Activated CD4-positive, alpha-beta memory T cell treated with anti-CD3 and anti-CD28 coated beads, Interleukin-2, amount 10 ng/mL, durations not matched to agents 7 days and 5 days (primary cell): ENCODE measurements at places on chromosomes 16 and 17. TPM values are rescaled to one million over a fixed set of nuclear protein-coding genes. Genes with fewer than 3 reads are reported as not detected.

The RNU2-1 gene
- total RNA-seq = 6,842 TPM

The LGALS9 gene
- 240 TPM for total RNA-seq

The SLC5A11 gene
- not detected for total RNA-seq

The KRTAP4-4 gene
- total RNA-seq = not detected

The CACNG5 gene
- total RNA-seq = not detected

The ERI2 gene
- total RNA-seq = 12.4 TPM

GRCh38 chr17:7132511-7133094, 18.0 kb upstream of the ASGR2 start:
- H3K27me3 ChIP-seq = peaks cover 15% of the 10 kb centered on the region
- DNase-seq = peak; percentile 43
- H3K27ac ChIP-seq = peak overlapping the region; percentile 69
- no peaks in the 10 kb centered on the region for H3K36me3 ChIP-seq
- peaks cover 20% of the 10 kb centered on the region for H3K4me1 ChIP-seq
- no peak overlapping the region for H3K4me3 ChIP-seq

DNA sequence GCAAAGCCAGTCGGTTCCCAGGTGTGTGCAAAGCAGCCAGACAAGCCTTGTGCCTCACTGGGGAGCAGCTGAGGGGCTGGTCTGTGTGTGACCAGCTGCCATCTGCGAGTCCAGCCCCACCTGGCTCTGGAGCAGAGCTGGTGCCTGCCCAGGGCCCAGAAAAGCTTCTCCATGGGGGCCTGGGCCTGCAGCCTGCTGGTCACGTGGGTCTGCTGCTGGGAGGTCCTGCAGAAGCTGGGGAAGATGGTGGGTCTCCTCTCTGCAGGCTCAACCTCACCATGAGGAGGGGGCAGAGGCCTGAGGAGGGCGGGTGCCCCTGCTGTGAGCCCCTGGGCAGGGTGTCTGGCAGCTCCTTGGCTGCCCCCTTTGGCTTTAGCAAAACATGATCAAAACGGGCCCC, 71.9 kb downstream of the ENGASE start:
- no peaks in the 10 kb centered on the region for H3K4me1 ChIP-seq
- no peak overlapping the region for H3K27ac ChIP-seq
- no peak overlapping the region for H3K4me3 ChIP-seq
- H3K36me3 ChIP-seq = no peaks in the 10 kb centered on the region

DNA sequence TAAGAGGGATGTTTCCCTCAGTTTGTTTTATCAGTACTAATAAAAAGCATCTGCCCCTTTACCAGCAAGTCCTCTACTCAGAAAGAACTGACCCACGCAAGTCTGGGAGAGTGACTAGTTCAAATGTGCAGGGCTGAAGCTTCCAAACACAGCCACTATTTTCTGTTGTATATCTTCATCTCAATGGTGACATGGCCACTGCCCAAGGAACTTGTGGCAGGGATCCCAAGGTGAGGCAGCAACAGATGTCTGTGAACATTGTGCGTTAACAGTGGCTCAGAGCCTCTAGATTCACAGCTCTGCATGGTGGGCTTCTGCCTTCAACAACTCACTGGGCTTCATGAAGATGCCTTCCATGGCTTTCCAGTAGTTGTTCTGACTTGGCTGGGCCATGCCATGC, 3.7 kb upstream of the BLTP2 start:
- DNase-seq = no peak
- H3K4me3 ChIP-seq = no peak overlapping the region
- no peaks in the 10 kb centered on the region for H3K27me3 ChIP-seq
- no peak overlapping the region for H3K27ac ChIP-seq
- peaks cover 50% of the 10 kb centered on the region for H3K36me3 ChIP-seq

DNA sequence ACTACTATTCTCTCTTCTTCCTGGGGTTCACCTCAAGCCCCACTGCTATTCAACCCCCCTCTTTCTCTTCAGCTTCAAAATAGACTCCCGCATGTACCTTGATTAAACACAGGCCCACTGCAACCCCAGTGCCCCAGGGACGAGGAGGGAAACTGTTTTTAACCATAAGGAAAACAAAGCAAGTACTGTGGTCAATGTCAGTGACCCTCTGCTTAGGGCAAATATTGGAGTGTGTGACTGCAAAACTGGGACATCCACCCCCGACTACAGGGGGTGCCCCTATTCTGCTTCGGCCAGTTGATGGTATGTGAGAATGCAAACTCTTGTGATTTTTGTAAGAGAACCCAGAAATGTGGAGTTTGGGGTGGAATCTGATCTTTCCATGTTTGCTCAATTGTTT, 9.5 kb upstream of the PNPO start:
- no peak overlapping the region for H3K4me3 ChIP-seq
- H3K4me1 ChIP-seq = peaks cover 7% of the 10 kb centered on the region
- no peaks in the 10 kb centered on the region for H3K27me3 ChIP-seq
- no peak overlapping the region for H3K27ac ChIP-seq
- DNase-seq = no peak
- H3K36me3 ChIP-seq = peaks cover 31% of the 10 kb centered on the region

GRCh38 chr17:49067163-49067562, 65.4 kb upstream of the B4GALNT2 start:
- H3K27me3 ChIP-seq = peaks cover 3% of the 10 kb centered on the region
- no peak overlapping the region for H3K4me3 ChIP-seq
- no peak overlapping the region for H3K27ac ChIP-seq
- no peaks in the 10 kb centered on the region for H3K4me1 ChIP-seq
- no peaks in the 10 kb centered on the region for H3K36me3 ChIP-seq

DNA sequence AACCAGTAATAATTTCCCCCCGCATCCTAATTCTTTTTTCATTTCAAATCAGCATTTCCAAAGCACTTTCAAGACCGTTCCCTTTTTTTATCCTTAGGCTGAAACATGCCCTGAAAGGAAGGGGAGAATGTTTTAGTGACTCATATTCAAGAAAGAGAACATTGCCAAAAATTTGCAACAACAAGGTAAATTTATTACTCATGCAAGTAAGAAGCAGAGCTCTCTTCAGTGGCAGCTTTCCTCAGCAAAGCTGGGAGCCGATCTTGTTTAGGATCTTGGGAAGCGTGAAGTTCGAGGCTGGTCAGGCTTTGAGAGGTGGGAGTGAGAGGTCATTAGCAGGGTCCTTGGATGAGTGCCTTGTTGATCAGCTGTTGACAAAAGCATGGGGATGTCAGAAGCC, 129.5 kb downstream of the PRKCA start:
- H3K4me3 ChIP-seq = no peak overlapping the region
- H3K36me3 ChIP-seq = no peaks in the 10 kb centered on the region
- H3K27ac ChIP-seq = no peak overlapping the region
- DNase-seq = no peak
- no peaks in the 10 kb centered on the region for H3K27me3 ChIP-seq

GRCh38 chr17:72982680-72983079, 109.8 kb downstream of the SLC39A11 start:
- peaks cover 10% of the 10 kb centered on the region for H3K4me1 ChIP-seq
- no peaks in the 10 kb centered on the region for H3K36me3 ChIP-seq
- no peak overlapping the region for H3K27ac ChIP-seq
- DNase-seq = no peak
- H3K27me3 ChIP-seq = no peaks in the 10 kb centered on the region
- H3K4me3 ChIP-seq = no peak overlapping the region

DNA sequence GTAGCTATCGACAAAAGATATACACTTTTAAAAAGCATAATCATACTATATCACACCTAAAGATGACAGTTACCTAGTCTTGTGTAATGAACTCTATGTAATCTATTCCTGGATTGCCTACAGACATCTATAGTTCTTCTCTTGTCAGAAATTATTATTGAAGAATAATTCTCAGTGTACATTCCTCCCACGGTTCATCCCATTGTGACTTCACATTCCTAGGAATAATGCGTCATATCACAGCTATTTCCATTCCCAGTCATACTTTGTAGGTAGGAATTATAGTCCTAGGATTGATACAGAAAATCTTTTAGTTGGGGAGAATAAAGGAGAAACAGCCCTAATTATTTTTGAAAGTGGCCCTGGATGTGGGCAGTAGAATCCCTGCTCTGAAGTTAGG, 44.0 kb upstream of the ABCC11 start:
- peaks cover 7% of the 10 kb centered on the region for H3K4me1 ChIP-seq
- no peak overlapping the region for H3K27ac ChIP-seq
- no peaks in the 10 kb centered on the region for H3K27me3 ChIP-seq
- H3K36me3 ChIP-seq = peaks cover 47% of the 10 kb centered on the region
- no peak for DNase-seq

DNA sequence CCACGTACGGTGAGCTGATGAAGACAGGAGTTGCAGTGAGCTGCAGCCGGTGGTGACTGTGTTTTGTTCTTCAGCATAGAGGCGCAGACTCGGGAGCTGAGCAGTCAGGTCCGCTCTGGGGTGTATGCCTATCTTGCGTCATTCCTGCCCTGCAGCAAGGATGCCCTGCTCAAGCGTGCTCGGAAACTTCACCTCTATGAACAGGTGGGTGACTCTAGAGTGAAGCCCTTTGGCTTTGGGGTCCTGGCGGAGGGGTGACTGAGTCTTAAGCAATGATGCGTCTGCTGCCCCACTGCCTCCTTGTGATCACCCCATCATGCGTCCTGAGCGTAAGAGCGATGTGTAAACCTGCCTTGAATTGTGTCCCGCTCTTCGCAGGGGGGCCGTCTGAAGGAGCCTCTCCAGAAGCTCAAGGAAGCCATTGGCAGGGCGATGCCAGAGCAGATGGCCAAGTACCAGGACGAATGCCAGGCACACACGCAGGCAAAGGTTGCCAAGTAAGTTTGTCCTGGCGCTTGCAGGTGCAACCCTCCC, 22.9 kb downstream of the UBN1 start:
- no peak for DNase-seq
- H3K27ac ChIP-seq = no peak overlapping the region
- peaks cover 10% of the 10 kb centered on the region for H3K4me1 ChIP-seq
- no peak overlapping the region for H3K4me3 ChIP-seq
- peaks cover 59% of the 10 kb centered on the region for H3K36me3 ChIP-seq
- no peaks in the 10 kb centered on the region for H3K27me3 ChIP-seq

- no peak overlapping the region for H3K27ac ChIP-seq
- peaks cover 7% of the 10 kb centered on the region for H3K4me1 ChIP-seq
- no peak overlapping the region for H3K4me3 ChIP-seq
These were observed 86.6 kb upstream of the NETO2 start for GRCh38 chr16:47230296-47230695.

- H3K36me3 ChIP-seq = peaks cover 25% of the 10 kb centered on the region
- H3K27ac ChIP-seq = peak overlapping the region; percentile 53
- H3K27me3 ChIP-seq = no peaks in the 10 kb centered on the region
- DNase-seq = no peak
- H3K4me3 ChIP-seq = no peak overlapping the region
These were observed 53.9 kb downstream of the USP10 start for GRCh38 chr16:84753412-84754326.

GRCh38 chr16:30354423-30355143, 525 bp downstream of the CD2BP2 start:
- peak overlapping the region; percentile 93 for H3K27ac ChIP-seq
- no peaks in the 10 kb centered on the region for H3K27me3 ChIP-seq
- peak overlapping the region; percentile 90 for H3K4me3 ChIP-seq
- peaks cover 73% of the 10 kb centered on the region for H3K4me1 ChIP-seq
- peaks cover 73% of the 10 kb centered on the region for H3K36me3 ChIP-seq
- no peak for DNase-seq

DNA sequence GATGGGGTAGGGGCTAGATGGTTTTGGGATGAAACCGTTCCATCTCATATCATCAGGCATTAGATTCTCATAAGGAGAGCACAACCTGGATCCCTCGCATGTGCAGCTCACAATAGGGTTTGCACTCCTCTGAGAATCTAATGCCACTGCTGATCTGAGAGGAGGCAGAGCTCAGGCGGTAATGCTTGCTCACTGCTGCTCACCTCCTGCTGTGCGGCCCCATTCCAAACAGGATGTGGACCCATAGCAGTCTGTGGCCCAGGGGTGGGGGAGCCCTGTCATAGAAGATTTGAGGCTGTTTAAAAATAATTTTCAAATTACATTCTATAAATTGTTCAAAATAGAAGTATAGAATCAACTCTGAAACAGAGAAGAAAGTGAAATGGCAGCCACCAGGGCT, 50.8 kb downstream of the PHKB start:
- no peak overlapping the region for H3K4me3 ChIP-seq
- no peak overlapping the region for H3K27ac ChIP-seq
- H3K27me3 ChIP-seq = no peaks in the 10 kb centered on the region
- DNase-seq = no peak
- peaks cover 19% of the 10 kb centered on the region for H3K36me3 ChIP-seq

- no peak for DNase-seq
- no peak overlapping the region for H3K4me3 ChIP-seq
- no peaks in the 10 kb centered on the region for H3K36me3 ChIP-seq
- peaks cover 3% of the 10 kb centered on the region for H3K4me1 ChIP-seq
- H3K27ac ChIP-seq = no peak overlapping the region
- no peaks in the 10 kb centered on the region for H3K27me3 ChIP-seq
These were observed 90.5 kb upstream of the HSBP1 start for GRCh38 chr16:83717308-83717707.

- H3K4me1 ChIP-seq = no peaks in the 10 kb centered on the region
- no peak for DNase-seq
- H3K4me3 ChIP-seq = no peak overlapping the region
- no peaks in the 10 kb centered on the region for H3K36me3 ChIP-seq
- peaks cover 2% of the 10 kb centered on the region for H3K27me3 ChIP-seq
These were observed 22.0 kb downstream of the TMEM132E start for GRCh38 chr17:34601416-34601815.

- no peaks in the 10 kb centered on the region for H3K4me1 ChIP-seq
- H3K4me3 ChIP-seq = no peak overlapping the region
- DNase-seq = no peak
- H3K27ac ChIP-seq = no peak overlapping the region
These were observed 8.8 kb downstream of the CNTNAP1 start for GRCh38 chr17:42691021-42691545.

- H3K4me3 ChIP-seq = no peak overlapping the region
- no peaks in the 10 kb centered on the region for H3K4me1 ChIP-seq
- no peaks in the 10 kb centered on the region for H3K27me3 ChIP-seq
- no peak for DNase-seq
- H3K36me3 ChIP-seq = no peaks in the 10 kb centered on the region
- no peak overlapping the region for H3K27ac ChIP-seq
These were observed 201.2 kb downstream of the HS3ST3A1 start for GRCh38 chr17:13400491-13400890.

DNA sequence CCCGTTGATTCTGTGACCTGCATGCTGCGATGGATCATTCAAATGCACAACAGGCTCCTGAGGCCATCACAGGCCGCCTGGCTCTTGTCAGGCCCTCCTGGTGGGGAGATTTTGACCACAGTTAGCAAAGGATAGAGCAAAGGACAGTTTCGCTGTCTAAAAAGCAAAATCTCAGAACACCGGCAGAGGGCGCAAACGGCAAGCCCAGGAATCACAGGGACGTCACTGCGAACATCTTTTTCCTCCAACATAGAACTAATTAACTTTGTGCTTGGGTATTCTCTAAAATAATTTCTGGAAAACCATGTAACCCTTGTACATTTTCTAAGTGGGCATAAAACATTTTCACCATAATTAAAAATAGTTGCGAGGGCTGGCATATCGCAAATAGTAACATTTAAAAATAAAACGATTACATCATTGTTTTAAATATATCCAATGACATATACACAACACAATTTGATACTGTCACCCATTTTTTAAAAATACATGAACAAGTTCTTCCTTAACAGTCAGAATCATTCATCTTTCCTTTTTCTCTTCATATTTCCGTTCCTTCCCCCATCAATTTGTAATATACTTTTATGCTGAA, 19.7 kb upstream of the SLC47A1 start:
- H3K4me3 ChIP-seq = no peak overlapping the region
- peaks cover 2% of the 10 kb centered on the region for H3K4me1 ChIP-seq
- peak; percentile 66 for DNase-seq
- H3K36me3 ChIP-seq = no peaks in the 10 kb centered on the region
